DMS79 (cell line): ENCODE measurements at places on chromosomes 11 and 22.

GRCh38 chr11:20555783-20556182, 43.6 kb upstream of the SLC6A5 start:
- no peak for DNase-seq

GRCh38 chr11:19574916-19575315, 137.7 kb upstream of the NAV2 start:
- DNase-seq = no peak

- DNase-seq = peak; percentile 30
Measured at GRCh38 chr11:134224710-134225664, 516 bp downstream of the VPS26B start.

DNA sequence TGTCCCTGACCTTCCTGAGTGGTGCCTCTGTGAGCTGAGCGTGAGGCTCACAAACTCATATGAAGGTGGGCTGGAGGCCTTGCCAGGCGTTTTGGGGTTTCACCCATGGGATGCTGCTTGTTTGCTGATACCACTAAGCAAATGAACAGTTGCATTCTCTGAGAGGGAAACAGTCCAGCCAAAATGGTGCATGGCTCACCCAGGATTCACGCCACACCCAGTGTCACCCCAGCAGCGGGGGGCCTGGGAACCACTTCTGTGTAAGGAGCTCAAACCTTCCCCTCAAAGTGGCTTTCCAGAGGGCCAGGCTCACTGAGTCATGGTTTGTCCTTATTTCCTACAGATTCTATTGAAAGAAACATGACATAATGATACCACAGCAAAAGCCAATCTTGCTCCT, 928.1 kb downstream of the TBC1D22A start:
- DNase-seq = no peak

GRCh38 chr11:118174006-118174567, 2.4 kb downstream of the SCN2B start:
- DNase-seq = no peak

DNA sequence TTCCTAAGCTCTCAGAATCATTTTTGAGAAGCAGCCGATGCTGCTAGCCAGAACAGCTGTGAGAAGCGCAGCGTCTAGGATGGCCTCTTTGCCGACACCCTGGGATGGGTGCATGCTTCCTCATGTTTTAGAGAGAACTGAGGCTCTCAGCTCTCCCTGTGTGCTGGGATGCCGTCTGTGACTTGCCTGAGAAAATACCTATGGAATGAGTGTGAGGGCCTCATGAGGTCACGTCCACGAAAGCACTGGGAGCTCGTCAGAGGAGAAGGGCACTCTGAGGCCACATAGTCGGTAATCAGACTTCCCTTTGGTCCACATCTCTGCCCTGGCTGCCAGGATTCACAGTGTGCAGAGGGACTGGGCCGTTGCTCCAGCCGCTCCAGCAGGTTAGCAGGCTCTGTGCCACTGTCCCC, 54.7 kb downstream of the MICAL3 start:
- DNase-seq = no peak

DNA sequence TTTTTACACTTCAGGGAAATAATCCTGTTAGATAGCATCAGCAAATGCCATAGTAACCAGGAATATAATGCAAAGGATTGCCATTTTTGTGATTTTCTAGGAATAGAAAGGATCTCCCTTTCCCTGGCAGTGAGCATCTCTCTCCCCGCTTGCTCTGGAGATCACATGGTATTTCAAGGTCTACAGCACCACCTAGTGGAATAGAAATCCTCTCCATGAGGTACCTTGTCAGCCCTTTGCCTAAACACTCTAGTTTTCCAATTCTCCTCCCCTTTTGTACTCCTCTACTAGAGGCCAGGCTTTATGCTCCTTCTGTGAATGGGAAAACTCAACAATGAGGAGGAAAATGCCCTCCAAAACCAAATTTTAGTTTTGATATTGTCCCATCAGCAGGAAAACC, 78.4 kb downstream of the XRRA1 start:
- no peak for DNase-seq

DNA sequence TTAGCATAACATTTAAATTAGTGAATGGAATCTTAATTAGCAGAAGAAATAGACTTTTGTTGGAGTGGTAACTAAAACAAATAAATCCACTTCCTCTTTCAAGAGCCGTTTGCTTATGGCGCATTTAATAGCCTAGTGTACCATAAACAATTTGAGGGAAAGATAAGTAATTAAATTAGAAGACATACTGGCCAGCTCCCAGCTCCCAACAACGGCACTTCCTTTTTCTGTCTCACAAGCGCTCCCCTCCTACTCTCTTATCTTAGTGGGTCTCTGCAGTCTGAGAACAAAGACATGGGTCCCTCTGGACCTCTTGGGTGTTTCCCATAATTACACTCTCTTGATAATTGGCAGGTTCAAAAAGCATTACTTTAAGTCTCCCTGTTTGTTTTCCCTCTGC, 146.0 kb downstream of the OPCML start:
- DNase-seq = no peak

DNA sequence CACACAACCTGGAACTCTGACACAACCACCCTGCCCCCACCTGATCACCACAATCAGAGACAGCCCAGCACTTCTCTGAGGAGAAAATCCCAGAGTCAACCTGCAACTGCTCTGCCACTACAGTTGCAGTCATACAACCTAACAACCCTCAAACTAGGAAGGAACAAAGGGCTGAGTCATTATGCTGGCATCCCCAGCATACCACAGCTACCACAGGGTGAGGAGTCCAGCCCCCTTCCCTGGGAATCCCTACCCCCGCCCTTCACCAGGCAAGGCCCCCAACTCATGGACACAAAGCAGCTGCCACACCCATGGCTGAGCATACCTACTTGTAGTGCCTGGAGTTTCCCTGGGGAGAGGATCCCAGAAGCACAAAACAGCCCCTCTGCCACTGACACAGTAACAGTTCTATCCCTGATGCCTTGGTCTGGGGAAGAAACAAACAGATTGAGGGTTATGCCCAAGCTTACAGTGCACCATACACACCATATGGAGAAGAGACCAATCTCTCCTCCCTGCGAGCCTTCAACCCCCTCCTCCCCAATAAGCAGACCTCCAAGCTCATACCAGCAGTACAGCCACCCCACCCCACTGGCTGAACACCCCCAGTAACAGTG, 68.5 kb upstream of the C11orf58 start:
- no peak for DNase-seq

DNA sequence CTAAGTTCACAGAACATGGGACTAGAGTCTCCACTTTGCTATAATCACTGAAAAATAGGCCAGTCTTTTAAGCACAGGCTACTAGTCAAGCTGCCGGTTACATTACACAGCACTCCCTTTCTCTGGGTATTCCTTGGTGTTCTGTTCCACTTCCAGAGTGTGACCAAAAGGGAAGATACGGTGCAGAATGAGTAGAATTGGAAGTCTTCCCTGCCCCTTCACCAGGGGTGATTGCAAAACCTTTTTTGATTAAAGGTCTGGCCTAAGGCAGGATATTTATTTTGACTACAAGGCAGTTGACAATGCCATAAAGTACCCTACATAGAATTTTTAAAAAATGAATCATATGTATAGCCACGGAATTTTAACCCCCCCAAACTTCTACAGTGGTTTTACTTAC, 59.6 kb upstream of the ADORA2A start:
- DNase-seq = no peak

- DNase-seq = no peak
Measured at GRCh38 chr11:15903246-15903645, 453.1 kb downstream of the SOX6 start.

DNA sequence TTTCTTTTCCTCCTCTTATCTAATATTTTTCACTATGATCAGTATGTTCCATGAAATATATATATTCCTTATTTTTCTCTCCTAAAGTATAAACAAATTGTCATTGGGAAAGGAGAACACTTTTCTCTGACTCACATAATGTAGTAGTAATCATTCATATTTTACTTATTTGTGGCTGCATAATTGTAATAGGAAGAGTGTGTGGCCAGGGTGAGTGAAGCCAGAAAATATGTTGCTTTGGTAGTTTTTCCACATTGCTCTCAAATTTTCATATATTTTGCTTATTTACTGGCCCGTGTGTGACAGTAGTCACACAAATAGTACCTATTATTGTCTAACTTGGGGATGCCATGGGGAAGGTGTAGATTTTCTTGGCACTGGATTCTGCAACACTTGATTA, 172.1 kb downstream of the DYNC2H1 start:
- DNase-seq = no peak

DNA sequence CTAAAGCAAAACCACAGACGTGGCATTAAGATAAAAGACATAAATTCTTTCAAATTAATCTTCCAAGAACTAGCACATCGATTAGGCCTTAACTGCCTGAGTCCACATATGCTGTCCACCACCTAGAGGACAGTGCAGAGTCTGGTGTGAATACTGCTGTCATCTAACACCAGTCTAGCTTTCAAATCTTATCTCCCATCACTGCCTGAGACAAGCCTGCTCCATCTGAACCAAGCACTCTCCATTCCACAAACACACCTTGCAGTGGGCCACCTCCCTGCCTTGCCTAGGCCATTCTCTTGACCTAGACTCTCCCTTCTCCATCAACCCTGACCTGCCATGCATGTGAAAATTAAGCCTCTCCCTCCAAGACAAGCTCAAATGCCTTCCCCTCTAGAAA, 129.5 kb upstream of the PITPNB start:
- no peak for DNase-seq

- DNase-seq = peak; percentile 77
Measured at GRCh38 chr11:116986521-116987105, 111.6 kb downstream of the SIK3 start.

GRCh38 chr22:29213493-29213892, 7.8 kb downstream of the EMID1 start:
- no peak for DNase-seq

- DNase-seq = no peak
Measured at GRCh38 chr11:8259306-8259959, 4.2 kb downstream of the LMO1 start.

DNA sequence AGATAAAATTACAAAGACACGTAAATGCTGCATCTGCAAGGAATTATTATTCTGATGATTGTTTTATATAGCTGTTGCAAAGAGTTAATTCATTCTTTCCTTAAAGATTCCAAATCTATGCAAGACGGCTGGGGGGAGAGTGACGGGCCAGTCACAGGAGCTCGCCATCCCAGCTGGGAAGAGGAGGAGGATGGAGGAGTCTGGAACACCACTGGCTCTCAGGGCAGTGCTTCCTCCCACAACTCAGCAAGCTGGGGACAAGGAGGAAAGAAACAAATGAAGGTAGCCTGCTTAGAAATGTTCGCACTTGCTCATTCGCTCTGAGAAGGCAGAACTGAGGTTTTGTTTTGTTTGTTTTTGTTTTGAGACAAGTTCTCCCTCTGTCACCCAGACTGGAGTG, 73.0 kb upstream of the ADSL start:
- no peak for DNase-seq

DNA sequence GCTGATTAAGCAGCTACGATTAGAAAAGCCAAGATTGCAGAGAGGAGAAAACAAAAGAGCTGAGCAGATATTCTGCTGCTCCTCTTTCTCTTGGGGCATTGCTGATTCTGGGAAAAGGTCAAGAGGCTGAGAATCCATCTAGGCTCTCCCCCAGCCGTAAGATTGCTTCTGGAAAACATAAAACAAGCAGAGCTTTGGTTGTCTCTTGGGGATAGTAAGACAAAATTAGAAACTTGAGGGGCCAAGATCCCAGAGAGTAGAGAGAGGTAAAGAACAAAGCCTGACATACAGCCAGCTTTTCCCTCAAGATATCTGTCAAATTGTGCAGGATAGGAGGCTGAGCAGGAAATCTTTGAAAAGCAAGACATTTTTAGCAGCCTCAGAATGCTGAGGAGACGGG, 158.2 kb downstream of the TTC28 start:
- DNase-seq = no peak

- no peak for DNase-seq
Measured at GRCh38 chr22:27494785-27495184, 306.8 kb downstream of the MN1 start.

GRCh38 chr11:107263844-107264563, 193.6 kb downstream of the CWF19L2 start:
- DNase-seq = no peak

- no peak for DNase-seq
Measured at GRCh38 chr11:118771547-118772288, 19.2 kb downstream of the DDX6 start.

DNA sequence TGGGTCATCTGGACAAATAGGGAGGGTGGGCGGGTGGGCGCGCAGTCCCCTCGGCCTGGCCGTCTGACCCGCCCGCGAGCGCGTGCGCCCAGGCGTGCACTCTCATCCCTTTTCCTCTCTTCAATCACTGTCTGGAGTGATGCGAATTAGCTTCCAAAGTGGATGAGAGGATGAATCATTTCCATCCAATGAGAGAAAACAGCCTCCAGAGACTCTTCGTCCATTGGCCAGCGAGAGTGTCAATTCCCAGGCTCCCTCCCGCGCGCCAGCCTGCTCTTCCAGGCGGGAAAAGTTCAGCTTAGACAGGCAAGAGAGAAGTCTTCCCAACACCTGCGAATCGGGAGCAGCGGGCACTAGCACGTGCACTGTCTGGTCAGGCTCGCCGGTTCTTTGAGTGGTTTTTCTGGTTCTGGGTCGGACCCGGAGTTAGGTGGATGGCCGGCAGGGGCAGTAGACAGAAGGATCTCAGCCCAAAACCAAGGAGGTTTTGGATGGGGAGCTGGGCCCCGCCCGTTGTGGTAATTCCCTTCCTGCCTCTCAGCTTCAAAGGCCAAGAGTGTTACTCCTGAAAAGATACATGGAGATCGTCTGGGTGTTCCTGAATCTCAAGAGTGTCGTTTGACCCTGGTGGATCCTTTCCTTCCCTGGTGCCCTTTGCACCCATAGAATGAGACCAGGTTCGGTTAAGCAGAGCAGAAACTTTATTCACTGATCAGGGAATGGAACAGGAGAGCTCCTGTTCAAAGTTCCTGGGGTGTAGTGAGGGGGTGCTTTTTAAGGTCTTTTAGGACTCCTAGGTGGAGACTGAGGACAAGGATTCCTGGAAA, 33.4 kb upstream of the GLYATL1 start:
- DNase-seq = peak; percentile 95

- no peak for DNase-seq
Measured at GRCh38 chr11:43418197-43418596, 59.5 kb downstream of the TTC17 start.

- DNase-seq = no peak
Measured at GRCh38 chr22:27278946-27279345, 522.6 kb downstream of the MN1 start.

DNA sequence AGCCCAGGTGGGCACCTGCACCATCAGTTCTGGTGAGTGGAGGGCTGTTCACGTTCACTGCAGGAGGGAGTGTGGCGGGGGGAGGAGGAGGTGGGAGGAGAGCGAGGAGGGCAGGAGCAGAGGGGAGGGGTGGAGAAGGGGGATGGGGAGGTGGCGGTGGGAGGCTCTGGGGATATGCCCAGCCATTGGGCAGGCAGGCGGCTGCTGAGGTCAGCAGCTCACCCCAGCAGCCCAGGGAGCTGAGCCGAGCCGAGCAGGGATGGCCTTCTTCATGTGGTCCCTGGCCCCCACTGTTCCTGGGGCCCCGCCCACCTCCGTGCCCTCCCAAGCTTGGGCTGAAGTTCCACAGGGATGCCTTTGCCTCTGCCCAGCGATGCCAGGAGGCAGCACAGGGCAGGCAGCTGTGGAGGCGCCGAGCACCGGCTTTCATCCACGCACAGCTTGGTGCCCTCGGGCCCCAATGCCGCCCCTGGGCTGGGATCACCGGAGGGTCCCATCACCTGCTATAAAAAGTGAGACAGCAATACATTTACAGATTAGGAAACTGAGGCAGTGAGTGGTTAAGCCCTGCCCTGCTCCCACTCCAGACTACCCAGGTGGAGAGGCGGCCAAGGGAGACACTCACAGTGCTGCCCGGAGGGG, 21.6 kb downstream of the RTN4R start:
- DNase-seq = no peak
